ENCODE measurements at places on chromosomes 6 and 20. TPM values are rescaled to one million over a fixed set of nuclear protein-coding genes. Genes with fewer than 3 reads are reported as not detected.
A peak's percentile ranks its signal among the peaks of the same experiment; 100 is the strongest.

GRCh38 chr6:137749696-137750211, 117.3 kb upstream of the TNFAIP3 start:
- DNase-seq, result peak; percentile 28

GRCh38 chr6:56821005-56821432, 133.9 kb upstream of the BEND6 start:
- no peak for DNase-seq

GRCh38 chr6:41049521-41049920, 3.5 kb upstream of the APOBEC2 start:
- no peak for DNase-seq

- DNase-seq, result no peak
Observed at GRCh38 chr20:21435576-21435975, 38.2 kb upstream of the NKX2-4 start.

GRCh38 chr6:3733321-3733925, 18.1 kb downstream of the PXDC1 start:
- DNase-seq, result no peak

- DNase-seq, result no peak
Observed at GRCh38 chr20:44135012-44135412, 52.0 kb downstream of the JPH2 start.

GRCh38 chr20:33130568-33131061, 37.3 kb upstream of the BPIFA2 start:
- DNase-seq, result no peak

DNA sequence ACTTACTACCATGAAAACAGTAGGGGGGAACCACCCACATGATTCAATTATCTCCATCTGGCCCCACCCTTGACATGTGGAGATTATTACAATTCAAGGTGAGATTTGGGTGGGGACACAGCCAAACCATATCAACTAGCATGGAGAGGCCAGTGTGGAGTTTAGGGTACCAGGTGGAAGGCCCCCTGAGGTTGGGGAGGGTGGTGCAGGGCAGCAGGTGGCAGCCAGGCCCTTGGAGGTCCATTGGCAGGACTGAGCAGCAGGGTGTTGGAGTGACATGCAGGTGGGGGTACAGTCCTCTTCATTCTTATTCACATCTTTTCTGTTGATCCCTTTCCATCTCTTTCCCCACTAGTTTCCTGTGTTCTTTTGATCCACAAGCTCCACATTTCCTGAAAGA, 42.9 kb downstream of the PHACTR3 start:
- DNase-seq, result no peak

DNA sequence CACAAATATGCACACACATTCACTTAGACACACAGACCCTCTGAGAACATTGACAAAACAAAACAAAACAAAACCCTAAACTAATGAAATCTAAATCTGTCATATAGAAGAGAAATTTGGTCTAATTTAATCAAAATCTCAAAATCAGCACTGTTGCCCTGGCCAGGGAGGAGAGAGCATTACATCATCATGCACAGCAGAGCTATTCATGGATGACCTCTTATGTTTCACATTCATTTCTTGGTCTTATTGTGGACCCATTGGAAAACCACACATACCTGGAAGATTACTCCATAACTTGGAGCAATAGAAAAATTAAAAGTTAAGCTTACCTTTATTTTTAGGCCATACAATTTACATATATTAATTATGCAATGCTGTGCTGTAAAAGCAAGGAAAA, 1223.6 kb upstream of the GJE1 start:
- DNase-seq, result no peak

DNA sequence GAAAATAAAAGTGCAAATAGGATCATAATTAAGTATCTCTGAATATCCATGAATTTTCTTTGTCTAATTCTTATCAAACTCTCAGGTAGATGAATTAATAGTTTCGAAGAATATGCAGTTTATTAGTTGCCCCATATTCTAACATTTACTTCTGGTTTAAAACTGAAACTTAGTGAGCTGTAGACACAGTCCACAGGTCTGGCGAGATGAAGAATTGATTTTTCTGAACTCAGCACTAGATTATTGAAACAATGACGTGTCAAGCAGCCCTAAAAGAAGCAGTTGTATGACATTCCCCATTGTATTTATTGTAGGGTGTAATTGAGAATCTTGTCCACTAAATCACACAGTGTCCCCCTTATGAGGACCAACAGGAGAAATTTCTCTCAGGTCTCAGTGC, 407.1 kb downstream of the GRIK2 start:
- DNase-seq, result no peak

DNA sequence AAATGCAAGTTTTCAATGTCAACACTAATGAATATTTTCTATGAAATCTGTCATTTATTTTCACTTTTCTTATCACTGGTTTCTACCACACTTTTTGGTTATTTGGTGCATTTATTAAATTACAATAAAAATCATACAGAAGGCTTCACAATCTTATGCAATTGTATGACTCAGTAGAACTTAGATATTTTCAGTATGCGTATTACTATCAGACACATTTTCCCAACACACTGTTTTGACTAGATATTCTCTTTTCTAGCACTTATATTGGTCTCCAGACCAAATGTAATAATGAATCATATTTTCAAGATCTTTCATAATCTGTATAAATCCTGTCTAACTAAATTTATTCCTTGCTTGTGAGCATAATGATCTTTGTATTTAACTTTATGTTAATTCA, 74.1 kb downstream of the FAM83B start:
- DNase-seq, result no peak

DNA sequence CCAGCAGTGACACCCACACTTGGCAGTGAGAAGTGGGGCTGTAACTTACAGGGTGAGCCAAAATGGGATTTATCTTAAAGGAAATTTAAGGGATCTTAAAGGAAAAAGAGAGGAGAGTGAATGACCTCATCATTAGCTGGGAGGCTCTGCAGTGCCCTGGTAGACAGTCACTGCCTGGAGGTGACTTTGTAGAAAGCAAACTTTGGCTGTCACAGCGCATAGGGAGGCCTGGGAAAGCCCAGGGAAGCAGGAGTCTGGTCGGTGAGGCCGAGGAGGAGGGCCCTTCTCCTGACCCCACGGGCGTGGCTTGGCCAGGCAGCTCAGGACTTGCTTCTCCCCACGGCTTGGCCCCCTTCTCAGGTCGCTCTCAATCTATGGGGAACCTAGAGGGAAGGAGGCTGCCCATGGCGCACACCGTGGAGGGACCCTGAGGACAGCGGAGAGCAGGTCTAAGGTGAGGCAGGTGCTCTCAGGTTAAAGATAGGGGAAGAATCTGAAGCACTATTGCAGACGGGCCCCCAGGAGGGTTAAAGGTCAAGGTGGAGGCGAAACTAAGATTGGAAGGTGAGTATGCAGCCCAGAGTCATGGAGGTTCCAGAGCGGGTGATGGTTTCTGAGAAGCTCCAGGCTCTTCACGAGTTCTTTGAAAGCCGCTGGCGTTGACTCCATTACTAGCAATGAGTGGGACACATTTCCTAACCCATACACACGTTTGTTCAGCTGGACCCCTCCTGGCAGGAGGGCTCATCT, 15.6 kb upstream of the RIPK1 start:
- no peak for DNase-seq

DNA sequence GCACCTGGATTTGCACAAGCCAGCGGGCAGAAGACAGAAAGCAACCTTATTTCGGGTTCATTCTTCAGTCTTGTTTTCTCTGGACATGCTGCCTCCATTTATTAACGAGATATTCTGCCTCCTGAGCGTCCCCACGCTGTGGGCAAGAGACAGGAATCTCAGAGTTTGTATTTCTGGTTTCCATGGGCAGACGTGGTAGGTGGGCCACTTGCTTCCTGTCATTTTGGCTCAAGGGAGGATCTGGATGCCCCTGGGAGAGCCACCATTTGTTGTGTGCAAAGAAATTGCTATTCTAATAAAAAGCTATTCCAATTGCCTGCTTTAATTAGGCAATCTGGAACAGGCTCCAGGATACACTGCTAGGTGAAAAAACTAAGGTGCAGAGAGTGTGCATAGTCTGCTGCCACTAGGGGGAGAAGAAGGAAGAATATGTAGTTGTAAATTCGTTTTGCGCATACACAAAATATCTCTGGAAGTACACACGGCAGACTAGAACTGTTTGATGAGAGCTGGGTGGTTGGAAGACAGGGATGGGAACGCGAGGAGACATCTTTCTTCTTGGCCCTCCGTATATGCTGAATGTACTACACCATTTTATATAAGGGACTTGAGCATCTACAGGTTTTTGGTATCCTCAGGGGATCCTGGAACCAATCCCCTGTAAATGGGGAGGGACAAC, 30.1 kb upstream of the SLC16A10 start:
- DNase-seq, result no peak

- DNase-seq, result no peak
Observed at GRCh38 chr6:119501798-119502483, 152.4 kb upstream of the MAN1A1 start.

DNA sequence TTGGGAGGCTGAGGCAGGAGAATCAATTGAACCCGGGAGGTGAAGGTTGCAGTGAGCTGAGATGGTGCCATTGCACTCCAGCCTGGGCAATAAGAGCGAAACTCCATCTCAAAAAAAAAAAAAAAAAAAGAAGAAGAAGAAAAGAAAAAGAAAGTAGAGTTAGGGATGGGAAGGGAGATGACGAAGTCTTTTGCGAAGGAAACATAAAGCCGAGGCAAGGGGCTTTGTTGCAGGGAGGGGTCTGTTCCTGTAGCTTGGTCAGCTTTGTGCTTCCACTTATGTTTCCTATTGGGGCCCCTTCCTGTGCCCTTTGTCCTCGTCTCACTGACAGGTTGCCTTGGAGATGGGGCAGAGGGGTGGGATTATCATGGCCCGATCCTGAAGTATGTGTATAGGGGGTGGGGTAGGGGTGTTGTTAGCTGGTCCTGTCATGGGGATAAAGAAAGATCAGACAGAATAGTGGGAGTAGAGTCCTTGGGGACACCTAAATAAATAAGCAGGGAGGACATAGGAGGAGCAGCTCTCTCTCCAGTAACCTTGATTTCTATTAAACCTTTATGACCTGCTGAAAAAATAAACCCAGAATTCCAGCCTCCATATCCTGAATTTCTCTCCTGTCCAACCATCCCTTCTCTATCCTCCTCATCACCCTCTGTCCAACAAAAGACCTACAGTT, 1.1 kb upstream of the CLIC1 start:
- DNase-seq, result peak; percentile 62

DNA sequence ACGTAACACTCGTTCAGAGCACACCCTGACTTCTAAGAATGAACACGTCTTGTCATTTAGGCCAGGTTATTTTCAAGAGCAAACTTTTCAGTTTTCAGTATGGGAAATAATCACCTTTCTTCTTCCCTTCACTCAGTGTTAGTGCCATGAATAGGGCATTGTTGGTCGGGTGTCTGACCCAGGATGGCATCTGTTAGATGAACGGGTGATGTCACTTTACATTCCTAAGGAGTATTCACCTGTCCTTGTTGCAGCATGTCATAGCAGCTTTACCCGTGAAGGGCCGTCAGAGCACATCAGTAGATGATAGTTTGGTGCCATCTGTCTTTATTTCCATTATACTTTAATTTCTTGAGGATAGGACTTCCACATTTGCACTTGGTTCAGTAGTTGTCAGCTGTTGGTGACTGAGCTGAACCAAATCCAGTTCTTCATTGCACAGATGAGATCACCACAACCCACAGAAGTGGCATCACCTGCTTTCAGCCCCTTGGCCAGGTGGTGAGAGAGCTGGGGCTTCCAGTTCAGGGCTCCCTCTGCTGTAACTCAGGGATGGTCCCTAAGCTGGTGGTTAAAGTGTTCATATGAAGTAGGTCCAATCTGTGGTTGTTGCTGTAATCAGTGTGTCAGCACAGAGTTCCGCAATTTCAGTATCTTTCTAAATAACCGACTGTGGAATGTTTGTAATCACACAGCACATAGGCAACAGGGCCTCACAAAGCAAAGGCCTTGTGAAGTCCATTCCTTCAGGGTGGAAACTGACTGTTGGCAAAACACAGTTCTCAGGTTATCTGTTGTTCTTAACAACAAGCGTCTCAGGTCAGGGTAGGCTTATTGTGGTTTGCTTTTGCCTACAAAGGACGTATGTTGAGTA, 68.2 kb downstream of the FAM120B start:
- DNase-seq, result no peak

- DNase-seq, result no peak
Observed at GRCh38 chr20:15645816-15646215, 927.4 kb downstream of the KIF16B start.

- no peak for DNase-seq
Observed at GRCh38 chr20:5279661-5280060, 37.1 kb downstream of the PROKR2 start.

DNA sequence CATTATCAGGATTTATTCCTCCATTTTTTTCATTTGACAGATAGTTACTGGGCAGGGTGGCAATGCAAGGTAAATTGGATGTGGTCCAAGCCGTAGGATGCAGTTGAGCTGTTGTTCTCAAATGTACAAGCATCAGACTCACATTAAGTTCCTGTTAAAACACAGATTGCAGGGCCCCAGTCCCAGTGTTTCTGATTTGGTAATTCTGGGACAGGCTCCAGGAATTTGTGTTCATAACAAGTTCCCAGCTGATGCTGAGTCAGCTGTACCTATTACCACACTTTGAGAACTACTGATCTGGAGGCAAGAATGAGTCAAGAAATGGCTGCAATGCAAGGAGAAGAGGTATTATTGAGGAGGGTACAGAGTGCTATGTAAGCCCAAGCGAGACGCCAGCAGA, 11.7 kb downstream of the TMEM244 start:
- DNase-seq, result no peak

DNA sequence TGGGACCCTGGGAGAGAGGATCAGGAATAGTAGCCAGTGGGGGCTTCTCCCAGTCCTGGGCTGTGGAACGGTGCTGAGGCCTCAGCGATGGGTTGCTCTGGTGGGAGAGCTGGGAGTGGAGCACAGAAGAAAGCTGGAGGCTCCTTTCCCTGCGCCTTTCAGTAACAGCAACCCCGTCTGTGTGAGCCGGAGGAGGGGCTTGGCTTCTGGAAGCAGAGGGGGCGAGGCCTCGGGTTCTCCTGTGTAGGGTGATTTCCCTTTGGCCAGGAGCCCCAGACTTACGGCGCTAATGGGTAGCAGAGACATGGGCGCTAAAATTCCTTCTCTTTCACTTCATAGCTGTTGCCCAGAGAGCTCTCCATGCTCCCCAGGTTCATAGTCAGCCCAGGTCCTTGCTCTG, 55.0 kb downstream of the DAAM2 start:
- DNase-seq, result peak; percentile 73

DNA sequence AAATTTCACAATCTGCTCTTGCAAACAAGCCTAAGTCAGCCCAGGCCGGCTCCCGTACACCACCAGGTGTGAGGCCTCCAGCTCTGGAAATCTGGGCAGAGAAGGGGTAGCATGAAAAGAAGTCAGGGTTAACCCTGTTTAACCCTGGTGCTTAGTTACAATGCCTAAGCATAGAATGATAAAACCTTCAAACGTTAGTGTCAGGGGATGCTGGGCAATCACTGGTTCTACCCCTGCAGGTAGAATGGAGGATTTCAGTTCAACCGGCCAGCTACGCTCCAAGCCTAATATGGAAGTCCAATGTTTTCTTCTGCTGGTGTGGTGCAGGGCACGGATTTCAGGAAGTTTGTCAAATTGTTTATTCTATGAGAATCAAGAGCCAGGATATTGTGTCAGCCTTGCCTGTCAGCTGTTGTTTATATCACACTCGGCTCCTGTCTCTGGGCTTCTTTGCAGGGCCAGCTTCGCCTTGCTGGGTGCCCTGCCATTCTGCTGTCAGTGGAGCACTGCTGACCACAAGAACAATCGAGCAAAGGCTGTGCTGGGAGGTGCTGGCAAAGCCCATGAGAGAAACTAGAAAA, 20.2 kb upstream of the CD93 start:
- no peak for DNase-seq

The TRMT11 gene
- polyA plus RNA-seq, result 30.7 TPM

The POU5F1 gene
- 1.4 TPM for polyA plus RNA-seq

The CCN5 gene
- 0.37 TPM for polyA plus RNA-seq

The SLC22A7 gene
- polyA plus RNA-seq, result not detected

The SS18L1 gene
- polyA plus RNA-seq, result 21.0 TPM

The GPR63 gene
- polyA plus RNA-seq, result 3.0 TPM

The MLN gene
- 0.28 TPM for polyA plus RNA-seq

The UNC93A gene
- not detected for polyA plus RNA-seq

Measured in left lung (tissue), 14 donors.